ENCODE measurements at places on chromosomes 16 and 17.
A peak's percentile ranks its signal among the peaks of the same experiment; 100 is the strongest.

DNA sequence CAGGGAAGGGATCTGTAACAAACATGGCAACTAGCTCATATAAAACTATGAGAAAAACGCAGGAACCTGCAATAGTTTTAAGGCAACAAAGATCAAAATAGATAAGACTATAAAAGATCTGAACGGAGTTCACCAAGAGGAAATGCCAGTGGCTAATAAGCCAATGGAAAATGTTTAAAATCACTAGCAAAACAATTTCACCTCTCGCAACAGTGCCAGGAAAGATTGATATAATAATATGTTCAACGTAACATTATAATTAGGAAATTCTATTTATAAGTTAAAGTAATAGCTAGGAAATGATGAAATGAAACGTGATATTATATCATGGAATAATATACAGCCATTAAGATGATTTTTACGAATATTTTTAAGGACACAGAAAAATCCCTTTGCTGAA is 16.0 kb downstream of the MRC2 start:
- no peak for DNase-seq

DNA sequence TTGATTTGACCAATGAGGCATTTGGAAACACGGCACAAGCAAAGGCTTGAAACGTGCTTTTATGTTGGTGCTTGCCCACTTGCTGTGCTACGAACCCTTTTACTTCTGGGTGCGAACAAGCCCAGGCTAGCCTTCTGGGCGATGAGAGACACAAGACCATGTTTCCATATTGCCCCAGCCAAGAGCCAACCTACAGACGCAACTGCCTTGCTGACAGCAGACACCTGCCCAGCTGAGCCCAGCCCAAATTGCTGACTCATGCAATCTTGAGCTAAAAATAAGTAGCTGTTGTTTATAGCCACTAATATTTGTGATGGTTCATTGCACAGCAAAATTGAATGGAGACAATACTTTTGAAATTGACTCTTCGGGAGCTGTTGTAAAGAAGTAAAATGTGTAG is 464.5 kb downstream of the WWOX start:
- DNase-seq: no peak

- peak; percentile 19 for DNase-seq
Measured at GRCh38 chr16:87324411-87325275, 7.5 kb upstream of the C16orf95 start.

DNA sequence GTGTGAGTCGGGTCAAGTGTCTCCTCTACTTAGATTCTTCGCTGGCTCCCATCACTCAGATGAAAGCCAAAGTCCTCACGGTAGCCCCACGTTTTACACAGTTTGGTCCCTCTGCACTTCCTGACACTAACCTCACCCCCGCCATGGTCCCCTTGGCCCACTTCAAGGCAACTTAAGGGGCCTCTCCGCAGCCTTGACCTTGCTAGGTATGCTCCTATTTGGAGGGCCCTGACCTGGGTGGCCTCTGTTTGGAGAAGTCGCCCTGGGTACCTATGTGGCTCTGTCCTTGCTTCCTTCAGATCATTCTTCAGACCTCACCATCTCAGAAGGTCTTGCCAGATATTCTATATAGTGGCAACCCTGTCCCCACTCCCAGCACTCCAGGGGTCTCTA is 110.2 kb downstream of the SOCS1 start:
- no peak for DNase-seq

DNA sequence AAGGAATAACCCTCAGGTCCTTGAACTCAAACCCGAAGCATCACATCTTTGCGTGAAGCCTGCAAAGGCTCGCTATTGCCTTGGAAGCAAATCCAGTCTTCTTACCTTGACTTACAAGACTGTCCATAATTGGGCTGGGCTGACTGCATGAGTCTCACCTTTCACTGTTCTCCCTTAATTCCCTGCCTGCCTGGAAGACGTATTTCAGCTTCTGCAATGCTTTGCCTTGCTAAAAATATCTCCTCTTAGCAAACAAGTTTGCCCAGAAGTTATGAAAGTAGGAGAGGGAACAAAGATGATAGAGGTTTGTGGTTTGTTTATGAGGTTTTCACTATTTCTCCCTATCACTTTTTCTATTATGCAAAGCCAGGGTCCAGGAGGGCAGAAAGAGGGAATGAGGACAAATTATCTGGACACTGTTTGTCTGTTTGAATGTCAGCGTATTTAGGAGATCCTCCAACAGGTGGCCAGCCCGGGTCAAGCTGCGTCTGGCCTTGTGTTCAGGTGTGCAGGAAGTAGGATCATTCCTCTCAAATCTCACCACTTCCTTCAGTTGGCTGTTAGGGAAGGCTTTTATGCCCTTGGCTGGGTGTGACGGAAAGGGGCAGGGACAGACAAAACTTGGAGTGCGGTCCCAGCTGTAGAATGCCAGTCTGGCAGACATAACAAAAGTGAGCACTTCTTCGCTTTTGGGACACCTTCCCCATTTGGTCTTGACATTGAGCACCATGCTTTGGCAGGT is 488.9 kb downstream of the CDH13 start:
- DNase-seq: no peak

GRCh38 chr17:17400566-17401184 is 76.1 kb upstream of the MED9 start:
- no peak for DNase-seq

DNA sequence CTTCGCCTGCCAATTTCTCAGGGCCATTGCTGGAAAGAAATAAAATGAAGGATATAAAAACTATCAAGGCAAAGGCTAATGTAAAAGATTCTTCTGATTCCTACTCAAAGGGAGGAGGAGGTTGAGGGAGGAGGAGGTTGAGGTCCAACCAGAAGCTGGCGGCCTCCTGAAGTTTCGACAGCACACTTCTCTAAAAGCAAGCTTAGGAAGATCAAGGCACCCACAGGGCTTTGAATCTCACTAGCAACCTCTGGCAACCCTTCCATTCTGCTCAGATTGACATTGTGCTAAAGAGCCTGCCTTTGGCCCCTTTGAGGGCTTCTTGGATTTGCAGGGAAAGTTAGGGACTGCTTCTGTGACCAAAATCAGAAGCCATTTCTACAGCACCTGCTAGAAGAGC is 81.5 kb upstream of the TNRC6C start:
- DNase-seq: no peak

GRCh38 chr17:6926667-6927066 is 69.2 kb upstream of the ALOX12 start:
- DNase-seq: no peak

GRCh38 chr17:81379523-81379942 is 15.7 kb upstream of the BAHCC1 start:
- DNase-seq: no peak

- no peak for DNase-seq
Measured at GRCh38 chr17:17872547-17873345, 36.0 kb upstream of the SREBF1 start.

DNA sequence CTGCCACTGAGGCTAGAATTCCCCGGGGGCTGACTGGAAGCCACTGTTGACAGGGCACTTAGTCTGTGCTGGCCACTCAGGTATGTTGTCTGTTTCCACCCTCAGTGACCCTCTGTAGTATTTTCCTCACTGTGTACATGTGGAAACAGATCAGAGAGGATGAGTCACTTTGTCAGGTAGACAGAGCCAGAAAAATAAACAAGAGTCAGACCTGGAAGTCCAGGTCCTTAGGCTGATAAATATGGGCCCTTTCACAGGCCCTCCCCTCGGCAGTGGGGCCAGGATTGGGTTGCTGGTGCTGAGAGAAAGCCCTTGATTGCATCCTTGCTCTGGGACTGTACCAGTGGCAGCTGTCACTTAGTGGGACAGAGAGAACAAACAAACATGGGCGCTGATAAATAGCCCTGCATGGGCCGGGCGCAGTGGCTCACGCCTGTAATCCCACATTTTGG is 21.3 kb downstream of the PGS1 start:
- no peak for DNase-seq

- DNase-seq: no peak
Measured at GRCh38 chr16:88591577-88592021, 21.4 kb downstream of the ZC3H18 start.
